ENCODE measurements at places on chromosomes 6 and 20.

GRCh38 chr6:105711216-105711615 lies 308.3 kb upstream of the PREP start:
- no peak for DNase-seq

- DNase-seq, result no peak
Measured at GRCh38 chr6:154602708-154603107, 92.2 kb upstream of the CNKSR3 start.

GRCh38 chr20:45905505-45906079 lies 6.4 kb downstream of the PLTP start:
- no peak for DNase-seq

- no peak for DNase-seq
Measured at GRCh38 chr6:5905431-5906339, 101.0 kb downstream of the NRN1 start.

- no peak for DNase-seq
Measured at GRCh38 chr20:19783966-19784401, 25.9 kb downstream of the RIN2 start.

DNA sequence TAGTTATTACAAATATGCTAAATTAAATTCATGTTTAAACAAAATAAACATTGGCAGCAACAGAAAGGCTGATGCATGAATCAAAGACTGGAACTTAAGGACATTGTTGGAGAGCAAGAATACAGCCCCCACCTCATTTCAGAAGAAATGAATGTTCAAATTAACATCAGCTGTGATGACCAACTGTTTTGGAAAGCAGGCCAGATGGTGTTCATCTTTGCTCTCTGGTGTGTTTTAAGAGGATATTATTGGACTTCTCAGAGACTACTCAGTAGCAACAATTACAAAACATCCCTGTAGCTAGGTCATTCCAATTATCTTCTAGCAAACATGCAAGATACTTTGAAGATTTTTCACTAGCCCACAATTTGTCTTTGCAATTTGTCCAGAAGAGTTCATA lies 118.6 kb upstream of the DOK5 start:
- no peak for DNase-seq

DNA sequence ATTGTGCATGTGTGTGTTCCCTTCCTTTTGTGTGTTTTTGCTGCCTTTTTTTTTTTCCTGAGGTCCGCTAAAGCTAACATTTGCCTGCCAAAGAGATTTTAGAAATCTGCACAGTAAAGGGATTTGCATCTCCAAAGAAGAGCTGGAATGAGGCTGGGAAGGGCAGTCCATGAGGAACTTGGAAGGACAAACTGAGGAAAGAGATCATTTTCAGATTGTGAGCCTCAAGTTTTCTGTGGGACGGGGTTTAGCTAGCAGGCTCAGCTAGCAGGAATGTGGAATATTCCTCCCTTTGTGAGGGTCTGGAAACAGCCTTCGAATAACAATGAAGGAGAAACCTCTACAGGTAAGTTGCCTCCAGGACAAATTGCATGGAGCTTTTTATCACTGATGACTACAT lies 3.8 kb downstream of the INSM1 start:
- DNase-seq, result no peak

DNA sequence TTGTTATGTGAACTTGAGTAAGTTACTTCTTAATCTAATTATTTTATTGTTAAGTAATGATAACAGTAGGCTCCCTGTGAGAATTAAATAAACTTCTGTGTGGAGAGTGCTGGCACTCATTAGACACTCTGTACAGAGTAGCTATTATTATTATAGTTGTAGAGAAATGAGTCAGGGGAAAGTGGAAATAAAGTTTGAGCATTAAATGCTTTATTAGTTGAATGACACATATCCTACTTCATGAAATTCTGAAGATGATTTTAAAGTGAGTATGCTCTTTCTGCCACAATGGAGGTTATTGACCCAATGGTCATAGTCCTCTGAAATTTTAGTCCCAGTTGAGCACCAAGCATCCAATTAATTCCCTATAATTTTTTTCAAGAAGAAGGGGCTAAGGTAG lies 5.9 kb downstream of the ECI2 start:
- no peak for DNase-seq

- DNase-seq, result no peak
Measured at GRCh38 chr6:89583559-89583958, 55.0 kb downstream of the LYRM2 start.

GRCh38 chr6:40280231-40280630 lies 306.9 kb downstream of the LRFN2 start:
- DNase-seq, result no peak

GRCh38 chr6:145531032-145531431 lies 204.3 kb downstream of the EPM2A start:
- DNase-seq, result no peak

- no peak for DNase-seq
Measured at GRCh38 chr20:18719426-18719825, 94.2 kb upstream of the SCP2D1 start.

DNA sequence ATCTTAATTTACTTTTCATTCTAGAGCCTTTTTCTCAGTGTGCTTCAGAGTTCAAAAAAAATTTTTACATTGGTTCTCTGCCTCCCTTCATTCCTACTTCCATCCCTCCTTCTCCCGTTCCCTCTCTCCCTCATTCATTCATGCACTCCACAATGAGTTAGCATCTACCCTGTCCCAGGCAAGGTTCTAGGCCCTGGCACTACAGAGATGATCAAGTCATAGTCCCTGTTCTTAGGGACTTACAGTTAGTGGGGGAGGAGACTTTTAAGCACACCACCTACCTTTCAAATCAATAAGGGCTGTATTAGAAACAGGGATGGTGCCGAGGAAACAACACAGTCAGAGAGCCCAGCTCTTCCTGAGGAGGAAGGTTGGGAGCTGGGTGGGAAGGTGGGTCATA lies 40.3 kb downstream of the MAP3K5 start:
- DNase-seq, result no peak

GRCh38 chr20:7144464-7144863 lies 377.0 kb downstream of the BMP2 start:
- no peak for DNase-seq

GRCh38 chr6:127266892-127267645 lies 405 bp downstream of the RNF146 start:
- peak; percentile 93 for DNase-seq

- no peak for DNase-seq
Measured at GRCh38 chr20:50686821-50687220, 4.5 kb downstream of the RIPOR3 start.

DNA sequence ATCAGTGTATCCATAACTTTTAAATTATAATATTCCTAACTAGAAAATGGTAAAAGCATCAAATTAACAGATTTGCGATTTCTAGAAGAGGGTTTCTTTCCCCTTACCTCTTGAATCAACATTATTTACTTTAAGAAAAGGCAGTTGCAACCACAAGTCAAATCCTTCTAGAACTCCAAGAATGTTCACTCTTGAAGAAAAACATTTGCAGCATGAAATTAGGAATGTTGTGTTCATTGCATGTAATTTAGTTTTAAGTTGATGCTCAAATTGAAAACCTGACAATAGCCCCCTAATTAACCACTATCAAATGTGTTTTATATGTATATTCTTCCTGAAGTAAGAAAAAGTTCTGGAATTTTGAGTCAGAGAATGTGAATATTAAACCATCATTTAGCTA lies 2.3 kb upstream of the REV3L start:
- DNase-seq, result no peak

All from amygdala (tissue), 56 donors.